ENCODE measurements at places on chromosomes 5 and 9.
A peak's percentile ranks its signal among the peaks of the same experiment; 100 is the strongest.

- peak; percentile 17 for DNase-seq
These were observed 476.4 kb downstream of the KDM4C start for GRCh38 chr9:7234144-7234543.

- no peak for DNase-seq
These were observed 4.8 kb downstream of the ADAMTS2 start for GRCh38 chr5:179340465-179340864.

DNA sequence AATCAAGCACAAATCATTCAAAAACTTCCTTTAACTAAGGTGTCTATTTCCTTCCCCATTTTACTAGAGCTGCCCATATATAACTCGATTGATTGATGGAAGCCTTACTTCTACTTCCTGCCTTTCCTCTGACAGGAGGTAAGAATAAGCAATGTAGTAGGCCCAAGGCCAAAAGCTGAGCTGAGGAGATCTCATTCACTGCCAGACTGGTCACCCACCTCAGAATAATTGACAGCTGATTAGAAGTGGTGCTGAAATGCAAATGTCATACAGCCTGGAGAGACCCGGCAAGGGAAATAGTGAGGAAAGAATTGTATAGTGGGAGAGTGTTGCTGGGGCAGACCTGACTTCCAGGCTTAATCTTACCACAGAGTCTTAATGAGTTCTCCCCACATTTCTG lies 239.9 kb downstream of the SAXO1 start:
- no peak for DNase-seq

DNA sequence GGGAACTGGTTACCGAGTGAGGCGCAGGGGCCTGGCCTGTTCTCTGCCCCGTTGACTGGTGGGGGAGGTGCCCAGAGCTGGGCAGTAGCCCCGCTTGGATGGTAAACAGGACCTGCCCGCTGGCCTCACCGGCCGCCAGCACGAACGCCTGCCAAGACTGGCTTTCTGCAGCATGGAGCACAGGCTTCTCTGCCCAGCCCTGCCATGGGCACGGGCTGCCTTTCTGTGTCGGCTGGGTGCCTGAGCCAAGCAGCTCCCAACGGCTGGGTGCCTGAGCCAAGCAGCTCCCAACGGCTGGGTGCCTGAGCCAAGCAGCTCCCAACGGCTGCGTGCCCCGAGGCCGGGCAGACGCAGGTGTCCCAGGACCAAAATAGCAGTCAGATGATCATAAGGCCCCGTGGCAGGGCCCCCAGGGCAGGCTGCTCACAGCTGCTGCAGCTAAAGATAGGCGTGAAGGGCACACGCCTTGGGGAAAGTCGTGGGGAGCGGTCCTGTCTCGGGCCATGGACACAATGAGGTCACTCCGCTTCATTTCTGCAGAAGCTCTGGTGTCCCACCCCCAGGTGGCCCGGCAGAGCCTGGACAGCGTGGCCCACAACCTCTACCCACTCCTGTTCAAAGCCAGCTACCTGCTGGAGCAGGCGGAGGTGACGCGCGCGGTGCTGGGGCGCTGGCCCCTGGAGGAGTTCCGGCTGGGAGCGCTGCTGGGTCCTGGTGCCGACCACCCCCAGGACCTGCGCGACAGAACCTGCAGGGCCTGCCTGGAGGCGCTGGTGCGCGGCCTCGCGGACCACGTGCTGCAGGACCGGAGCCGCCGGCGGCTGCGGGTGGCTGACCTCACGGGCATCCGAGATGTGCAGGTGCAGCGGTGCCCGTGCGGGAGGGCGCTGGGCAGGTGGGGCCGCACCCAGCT lies at the start of gene LRRC14B:
Gene LRRC14B (plus strand): TSS at position 460 of the 913 bp plus-strand sequence. CDS start 44 bp downstream, at position 504.
- DNase-seq: no peak

DNA sequence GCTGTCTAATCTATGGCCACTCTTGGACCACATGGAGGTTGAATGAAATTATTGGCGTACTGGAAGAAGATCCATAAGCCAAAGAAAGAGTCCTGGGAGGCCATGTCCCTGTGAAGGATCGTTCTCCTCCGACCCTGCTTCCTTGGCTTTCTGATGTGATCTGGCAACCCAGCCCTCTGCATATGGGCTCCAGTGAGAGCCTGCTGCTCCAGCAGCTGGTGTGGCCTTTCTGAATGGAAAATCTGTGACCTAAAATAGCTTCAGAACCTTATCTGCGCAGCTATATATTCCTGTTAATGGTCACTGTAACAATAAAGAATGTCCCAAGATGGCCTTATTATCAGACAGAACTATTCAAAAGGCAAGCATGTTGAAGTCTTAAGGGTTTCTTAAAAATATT lies 40.2 kb upstream of the PHF2 start:
- no peak for DNase-seq

DNA sequence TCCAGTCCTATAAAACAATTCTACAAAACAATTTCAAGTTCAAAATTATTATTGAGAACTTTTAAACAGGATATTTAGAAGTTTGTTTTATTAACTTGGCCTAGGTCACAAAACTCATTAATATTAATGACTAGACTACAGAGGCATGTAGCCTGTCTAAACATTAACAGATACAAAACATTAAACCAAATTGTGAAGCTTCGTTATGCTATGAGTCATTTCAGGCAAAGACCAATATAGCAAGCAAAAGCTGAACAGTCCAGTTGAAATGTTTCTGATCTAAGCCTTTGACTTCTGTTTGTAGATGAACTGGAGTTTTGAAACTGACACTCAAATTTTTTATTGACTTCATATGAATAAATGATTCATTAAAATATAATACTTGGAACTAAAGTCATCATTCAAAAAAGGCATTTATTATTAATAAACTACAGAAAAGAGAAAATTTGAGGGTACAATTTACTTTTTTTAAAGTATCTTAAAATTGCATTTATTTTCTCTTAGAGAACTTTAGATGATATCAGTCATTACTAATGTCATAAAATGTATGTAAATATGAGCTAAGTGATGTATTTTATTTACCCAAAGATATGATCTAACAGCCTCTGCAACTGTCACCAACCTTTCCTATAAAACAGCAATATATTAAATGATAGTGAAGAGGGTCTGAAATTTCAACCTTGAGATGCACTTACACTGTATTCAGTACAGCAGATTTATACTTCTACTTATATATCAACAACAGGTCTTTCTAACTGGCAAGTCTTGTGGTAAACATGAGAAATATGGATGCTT lies 188.8 kb downstream of the COMMD10 start:
- no peak for DNase-seq

- no peak for DNase-seq
These were observed 891.4 kb upstream of the C9orf72 start for GRCh38 chr9:28464481-28465216.

GRCh38 chr9:13113751-13114150 lies 165.7 kb downstream of the MPDZ start:
- DNase-seq: no peak

DNA sequence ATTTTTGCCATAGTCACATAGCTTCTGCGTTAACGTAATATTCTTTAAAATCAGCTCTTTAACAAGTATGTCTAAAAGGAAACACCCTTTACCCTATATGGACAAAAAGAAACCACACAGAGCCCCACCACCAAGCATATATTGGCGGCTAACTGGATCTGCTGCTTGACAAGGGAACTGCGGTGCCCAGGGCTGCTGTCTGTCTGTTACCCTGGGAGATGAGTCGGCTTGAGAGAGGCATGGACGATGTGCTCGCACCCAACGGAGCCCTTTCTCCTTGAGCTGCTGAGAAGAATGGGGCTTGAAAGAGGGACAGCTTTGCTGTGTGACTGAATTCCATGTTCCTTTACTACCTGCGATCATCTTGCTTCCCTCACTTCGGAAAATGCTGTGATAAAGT lies 158.6 kb upstream of the SHB start:
- no peak for DNase-seq

DNA sequence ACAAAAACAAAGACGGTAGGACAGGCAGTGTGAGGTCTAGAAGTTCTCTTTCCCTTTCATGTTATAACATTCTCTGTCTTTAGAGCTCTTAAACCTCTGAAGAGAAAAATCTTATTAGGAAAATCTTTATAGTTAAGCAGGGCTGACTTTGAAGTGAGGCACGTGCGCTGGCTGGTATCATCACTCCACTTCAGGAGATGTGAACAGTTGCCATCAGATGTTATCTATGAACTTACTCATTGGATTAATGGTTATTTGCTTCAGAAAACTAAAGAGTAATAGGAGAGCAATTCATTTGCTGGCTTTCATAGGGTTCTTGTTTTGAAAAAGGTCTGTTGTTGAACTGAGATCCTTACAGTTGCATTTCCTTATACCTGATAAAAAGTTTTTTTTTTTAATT lies 25.7 kb downstream of the LRRTM2 start:
- DNase-seq: no peak

- DNase-seq: no peak
These were observed 35.3 kb downstream of the NDFIP1 start for GRCh38 chr5:142143878-142144277.

- no peak for DNase-seq
These were observed 379.8 kb downstream of the KDM4C start for GRCh38 chr9:7137571-7137970.

GRCh38 chr9:131266266-131267229 lies 9.8 kb downstream of the FAM78A start:
- no peak for DNase-seq

DNA sequence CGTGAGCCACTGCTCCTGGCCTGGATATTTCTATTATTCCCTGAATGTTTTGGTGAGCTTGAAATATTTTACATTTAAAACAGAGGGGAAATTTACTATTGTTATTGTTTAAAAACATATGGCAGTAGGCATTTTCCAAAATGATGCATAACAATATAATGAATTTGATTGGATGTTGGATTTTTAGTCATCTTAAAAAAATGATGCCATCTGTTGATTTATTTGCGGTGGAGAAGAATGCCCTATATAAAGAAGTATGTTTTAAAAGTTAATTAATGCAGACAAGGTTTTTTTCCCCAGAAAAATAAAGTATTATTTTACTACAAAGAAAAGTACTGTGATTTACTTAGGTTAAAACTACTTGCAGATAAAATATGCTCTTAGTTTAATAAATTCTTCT lies 33.4 kb upstream of the ARRDC3 start:
- DNase-seq: no peak

DNA sequence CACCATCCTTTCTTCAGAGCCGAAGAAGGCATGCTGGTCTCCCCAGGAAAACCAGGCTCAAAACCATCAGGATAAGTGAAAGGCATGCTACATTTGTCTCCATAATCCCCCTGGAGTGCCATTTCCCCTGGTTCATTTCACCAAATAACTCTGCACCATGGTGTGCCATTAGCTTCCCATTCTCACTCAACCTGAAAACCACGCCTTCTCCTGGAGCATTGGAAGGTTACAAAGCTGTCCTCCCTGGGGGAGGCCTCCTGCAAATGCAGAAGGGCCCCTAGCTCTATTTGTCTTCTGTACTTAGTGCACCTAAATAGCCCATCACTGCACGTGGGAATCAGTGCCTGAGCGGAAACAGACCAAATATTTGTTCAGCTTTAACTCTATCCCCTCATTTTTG lies 90.2 kb upstream of the ICE1 start:
- no peak for DNase-seq

GRCh38 chr9:127075624-127076372 lies 46.6 kb downstream of the ANGPTL2 start:
- no peak for DNase-seq

- no peak for DNase-seq
These were observed 7.1 kb upstream of the CFAP90 start for GRCh38 chr5:7857926-7858632.

- no peak for DNase-seq
These were observed 277.9 kb upstream of the MSX2 start for GRCh38 chr5:174446446-174446845.

DNA sequence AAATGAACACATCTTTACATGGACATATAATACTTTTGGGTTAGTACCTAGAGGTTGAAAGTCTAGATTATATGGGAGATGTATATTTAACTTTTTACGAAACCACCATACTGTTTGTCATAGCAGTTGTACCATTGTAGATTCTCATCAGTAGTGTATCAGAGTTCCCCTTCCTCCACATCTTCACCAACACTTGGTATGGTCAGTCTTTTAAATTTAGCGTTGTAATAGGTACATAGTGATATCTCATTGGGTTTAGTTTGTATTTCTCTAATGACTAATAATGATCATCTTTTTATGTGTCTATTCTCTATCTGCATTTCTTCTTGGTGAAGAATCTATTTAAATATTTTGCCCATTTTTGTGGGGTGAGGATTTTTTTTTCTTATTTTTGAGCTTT lies 137.5 kb downstream of the NR3C1 start:
- no peak for DNase-seq

- no peak for DNase-seq
These were observed 612 bp upstream of the BBLN start for GRCh38 chr9:128159522-128159783.

DNA sequence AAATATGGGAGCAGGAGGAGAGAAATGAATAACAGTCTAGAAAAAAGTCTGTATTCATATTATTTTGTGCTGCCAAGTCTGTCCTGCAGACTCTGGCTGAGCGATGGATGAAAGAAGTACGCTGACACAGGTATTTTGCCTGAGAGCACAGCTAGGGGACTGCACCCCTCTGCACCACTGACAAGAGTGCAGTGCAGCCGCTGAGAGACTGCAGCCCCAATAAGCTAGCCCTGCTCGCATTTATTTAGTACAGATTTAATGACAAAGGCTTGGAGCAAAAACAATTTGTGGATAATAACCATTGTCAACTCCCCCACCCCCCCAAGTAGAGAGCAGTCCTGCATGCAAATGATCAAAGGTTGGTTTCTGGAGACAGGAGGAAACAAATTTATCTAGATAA lies 13.3 kb upstream of the MRPS30 start:
- no peak for DNase-seq

- DNase-seq: no peak
These were observed 14.7 kb upstream of the CCIN start for GRCh38 chr9:36154331-36154952.

- no peak for DNase-seq
These were observed 90.4 kb upstream of the SV2C start for GRCh38 chr5:75992753-75993152.

DNA sequence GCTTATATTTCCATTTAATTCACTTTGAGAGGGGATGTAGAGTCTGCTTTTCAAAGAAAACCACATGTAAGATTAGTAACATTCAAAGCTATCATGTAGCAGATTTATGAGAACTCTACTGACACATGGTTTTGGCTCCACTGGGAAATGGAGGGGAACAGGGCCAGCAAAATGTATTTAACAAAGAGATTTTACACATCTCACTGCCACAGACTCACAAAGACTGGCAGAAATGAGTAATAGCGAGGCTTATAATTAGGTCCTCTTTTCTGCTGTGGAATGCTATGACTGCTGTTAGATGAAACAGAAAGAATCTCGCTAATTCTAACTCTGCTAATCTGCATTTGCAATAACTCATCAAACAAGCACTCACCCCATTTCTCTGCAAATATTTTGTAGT lies 4.5 kb downstream of the DAP start:
- DNase-seq: no peak

GRCh38 chr5:109759306-109759705 lies 69.6 kb downstream of the MAN2A1 start:
- DNase-seq: no peak

GRCh38 chr9:89372979-89373378 lies 54.7 kb downstream of the SECISBP2 start:
- no peak for DNase-seq

Data from neuronal stem cell (in vitro differentiated cells).